ENCODE measurements at places on chromosomes 5 and 9. TPM values are rescaled to one million over a fixed set of nuclear protein-coding genes. Genes with fewer than 3 reads are reported as not detected.

INSL6 gene
- total RNA-seq = not detected

FYB1 gene
- total RNA-seq = not detected

DNA sequence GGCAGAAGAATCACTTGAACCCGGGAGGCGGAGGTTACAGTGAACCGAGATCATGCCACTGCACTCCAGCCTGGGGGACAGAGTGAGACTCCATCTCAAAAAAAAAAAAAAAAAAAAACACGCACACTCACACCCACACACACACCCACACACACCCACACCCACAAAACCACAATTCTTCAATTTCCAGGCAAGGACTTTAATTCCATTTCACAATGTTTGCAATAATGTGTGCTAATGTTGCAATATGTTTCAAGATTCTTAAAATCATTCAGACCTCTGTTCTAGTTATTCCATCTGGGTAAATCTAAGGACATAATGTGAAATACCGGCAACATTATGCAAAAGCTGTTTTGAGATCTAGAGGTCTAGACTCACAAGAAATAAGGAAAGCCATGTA is 28.3 kb downstream of the CCDC69 start:
- DNase-seq = no peak

DNA sequence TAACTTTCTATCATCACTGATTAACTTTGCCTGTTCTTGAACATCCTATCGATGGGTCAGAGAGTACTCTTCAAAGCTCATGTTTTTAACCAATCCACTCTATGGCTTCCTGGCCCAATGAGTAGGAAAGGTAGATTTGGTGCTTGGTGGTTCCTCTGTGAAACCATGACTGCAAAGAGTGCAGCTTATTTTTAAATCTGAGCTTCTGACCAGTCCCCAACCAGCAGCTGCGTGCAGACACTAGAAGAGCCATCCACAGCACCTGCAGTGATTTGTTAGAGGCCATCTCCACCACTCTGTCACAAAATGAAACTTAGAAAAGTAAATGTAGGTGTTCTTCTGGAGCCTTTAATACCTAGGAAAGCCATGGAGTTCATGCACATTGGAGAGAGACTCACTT is 107.3 kb upstream of the WWC1 start:
- DNase-seq = no peak

DNA sequence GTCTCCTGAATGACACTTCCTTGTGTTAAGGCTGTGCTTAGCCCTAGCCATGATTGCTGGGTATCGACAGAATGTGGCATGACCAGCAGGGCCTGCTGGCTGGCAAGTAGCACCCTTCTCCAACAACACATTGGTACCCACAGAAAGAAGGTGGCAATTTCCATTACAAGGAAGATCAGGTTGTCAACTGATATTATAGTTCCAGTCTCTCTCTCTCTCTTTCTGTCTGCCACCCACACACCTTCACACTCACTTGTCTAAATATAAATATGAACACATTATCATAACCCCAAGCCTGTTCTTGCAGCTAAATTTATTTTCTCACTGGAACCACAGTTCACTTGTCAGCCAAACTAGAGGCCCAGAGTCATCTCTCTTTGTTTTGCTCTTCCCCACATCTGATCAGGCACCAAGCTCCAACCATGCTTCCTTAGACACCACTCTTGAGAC is 408.1 kb upstream of the PIK3R1 start:
- DNase-seq = no peak

GRCh38 chr9:105822814-105823213 is 128.5 kb downstream of the TMEM38B start:
- DNase-seq = no peak

GRCh38 chr9:2560180-2560579 is 61.4 kb upstream of the VLDLR start:
- no peak for DNase-seq
